T1000 (cell line): ENCODE measurements at places on chromosomes 5 and 9.

GRCh38 chr5:128213833-128214232 is 130.3 kb downstream of the SLC12A2 start:
- DNase-seq = no peak

- no peak for DNase-seq
Observed at GRCh38 chr5:16842896-16843295, 93.2 kb downstream of the MYO10 start.

- DNase-seq = no peak
Observed at GRCh38 chr9:86202338-86202882, 57.0 kb downstream of the C9orf153 start.

GRCh38 chr5:149622466-149622865 is 41.2 kb downstream of the ARHGEF37 start:
- no peak for DNase-seq

DNA sequence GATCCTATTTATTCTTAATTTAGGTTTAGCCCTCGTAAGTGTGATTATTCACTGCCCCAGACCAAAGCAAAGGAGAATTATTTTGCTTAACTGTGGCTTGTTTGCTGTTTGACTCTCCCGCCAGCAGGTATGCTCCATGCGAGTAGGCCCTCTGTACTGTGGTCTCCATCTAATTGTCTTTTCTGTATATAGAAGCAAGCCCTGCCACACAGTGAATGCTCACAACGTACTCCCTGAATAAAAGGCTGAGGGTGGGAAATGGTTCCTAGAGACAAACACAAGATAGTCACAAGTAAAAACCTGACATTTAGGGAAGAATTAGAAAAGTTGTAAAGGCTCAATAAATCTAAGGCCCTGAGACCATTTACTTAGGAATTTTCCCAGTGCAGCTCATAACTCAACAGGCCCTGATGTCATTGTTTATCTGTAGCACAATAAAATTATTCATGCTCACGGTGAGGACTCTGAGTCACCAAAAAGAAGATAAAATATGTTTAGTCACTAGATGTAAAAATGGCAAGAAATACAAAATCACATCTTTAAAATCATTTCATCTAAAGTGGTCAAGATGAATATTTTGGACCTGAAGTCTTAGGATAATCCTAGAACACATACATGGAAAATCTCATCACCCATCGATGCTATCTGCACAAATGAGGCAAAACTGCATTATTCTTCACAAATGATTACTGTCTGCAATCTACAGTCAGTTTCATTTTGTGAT is 473.2 kb downstream of the ENC1 start:
- peak; percentile 3 for DNase-seq

DNA sequence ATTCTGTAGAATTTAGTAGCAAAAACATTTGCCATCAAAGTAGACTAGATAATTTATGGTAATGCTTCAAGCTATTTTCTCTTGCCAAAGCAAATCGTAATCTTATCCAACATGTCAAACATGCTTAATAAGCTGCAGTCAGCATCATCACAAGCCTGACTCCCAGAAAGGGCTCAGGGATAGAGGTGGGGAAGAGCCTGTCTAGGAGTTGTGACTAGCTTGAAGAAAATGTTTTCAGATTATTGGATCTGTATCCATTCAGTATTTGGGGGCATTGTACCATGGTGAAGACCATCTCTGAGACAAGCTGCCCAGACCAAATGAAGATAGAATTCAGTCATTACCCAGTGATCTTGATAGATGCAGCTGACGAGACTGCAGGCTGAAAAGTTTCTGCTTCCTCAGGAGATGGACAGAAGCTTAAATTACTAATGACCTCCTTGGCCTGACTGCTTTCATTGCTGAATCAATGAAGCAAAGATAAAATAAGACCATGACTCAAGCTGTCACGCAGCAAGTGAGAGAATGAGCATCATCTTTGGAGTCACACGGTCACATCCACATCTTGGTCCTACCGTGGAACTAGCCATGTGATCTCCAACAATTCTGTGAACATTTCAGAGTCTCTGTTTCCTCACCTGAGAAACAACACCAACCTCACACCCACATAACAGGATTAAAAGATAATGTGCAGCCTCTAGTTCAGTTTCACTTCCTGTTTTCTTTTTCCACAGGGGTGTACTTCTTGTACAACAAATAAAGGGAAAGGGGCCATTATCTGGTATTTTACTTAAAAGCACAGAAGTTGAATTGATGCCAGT is 9.4 kb downstream of the ERAP2 start:
- no peak for DNase-seq
